ENCODE measurements at places on chromosomes 1 and 21.

DNA sequence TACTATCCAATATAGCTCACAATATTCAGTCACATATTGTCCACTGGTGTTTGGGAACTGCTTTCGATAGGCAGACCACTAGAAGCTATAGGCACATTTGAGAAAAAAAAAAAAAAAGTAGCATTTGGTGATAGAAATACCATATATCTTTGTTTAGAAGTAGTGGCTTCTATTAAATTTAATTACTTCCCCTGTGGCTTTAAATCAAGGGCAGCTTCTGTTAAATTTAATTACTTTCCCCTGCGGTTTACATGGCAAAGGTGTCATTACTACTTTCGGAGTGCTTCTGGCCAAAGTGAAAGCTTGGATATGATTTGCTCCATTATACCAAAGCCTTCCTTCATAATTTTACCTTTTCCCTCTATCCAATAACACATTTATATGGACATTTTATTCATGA lies 229.9 kb downstream of the TTLL7 start:
- no peak for DNase-seq

DNA sequence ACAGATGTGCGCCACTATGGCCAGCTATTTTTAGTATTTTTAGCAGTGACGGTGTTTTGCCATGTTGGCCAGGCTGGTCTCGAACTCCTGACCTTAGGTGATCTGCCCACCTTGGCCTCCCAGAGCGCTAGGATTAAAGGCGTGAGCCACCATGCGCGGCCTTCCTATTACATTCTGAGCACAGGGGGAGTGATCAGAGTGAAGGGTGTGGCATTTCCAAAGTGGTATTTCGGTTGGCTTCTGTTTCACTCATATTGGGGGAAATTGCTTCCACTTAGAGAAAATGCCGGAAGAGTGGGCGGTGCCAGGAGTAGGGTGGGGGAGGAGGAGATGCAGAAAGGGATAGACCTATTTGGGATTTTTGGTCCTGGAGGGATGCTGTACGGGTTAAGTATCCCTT lies 4.3 kb downstream of the PIK3CD start:
- DNase-seq: no peak

DNA sequence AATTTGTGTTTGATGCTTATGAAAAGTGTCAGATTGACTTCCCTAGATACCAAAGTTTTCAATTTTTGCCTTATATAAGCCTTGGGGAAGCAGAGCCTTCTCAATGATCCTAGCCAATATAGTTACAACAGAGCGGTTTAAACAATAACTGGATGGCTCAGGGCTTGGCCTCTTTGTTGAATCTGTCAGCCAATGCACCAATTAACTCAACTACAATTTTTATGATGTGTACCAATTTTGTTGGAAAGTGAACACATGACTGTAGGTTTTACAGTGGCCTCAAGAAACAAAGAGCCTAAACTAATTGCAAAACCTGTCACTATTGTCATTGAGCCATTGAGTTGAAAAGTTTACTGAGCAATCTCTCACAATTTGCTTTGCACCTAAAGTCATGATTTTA lies 71.6 kb upstream of the RGS18 start:
- no peak for DNase-seq

DNA sequence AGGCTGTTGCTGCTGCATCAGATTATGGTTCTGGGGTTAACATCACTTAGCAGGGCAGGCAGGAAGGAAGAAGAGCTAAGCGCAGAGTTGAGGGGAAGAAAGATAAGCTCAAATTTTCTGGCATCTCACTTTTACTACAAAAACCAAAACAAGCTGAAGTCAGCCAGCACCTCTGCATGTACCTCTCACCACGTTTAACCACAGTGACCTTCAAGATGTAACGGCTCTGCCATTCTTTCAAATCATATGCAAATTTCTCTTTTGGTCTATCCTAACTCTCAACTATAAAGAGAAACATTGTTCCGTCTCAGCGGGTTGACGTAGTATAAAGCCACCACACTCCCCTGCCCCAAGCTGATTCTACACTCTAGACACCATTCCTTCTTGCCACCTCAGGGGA lies 154.4 kb downstream of the OMA1 start:
- DNase-seq: no peak

DNA sequence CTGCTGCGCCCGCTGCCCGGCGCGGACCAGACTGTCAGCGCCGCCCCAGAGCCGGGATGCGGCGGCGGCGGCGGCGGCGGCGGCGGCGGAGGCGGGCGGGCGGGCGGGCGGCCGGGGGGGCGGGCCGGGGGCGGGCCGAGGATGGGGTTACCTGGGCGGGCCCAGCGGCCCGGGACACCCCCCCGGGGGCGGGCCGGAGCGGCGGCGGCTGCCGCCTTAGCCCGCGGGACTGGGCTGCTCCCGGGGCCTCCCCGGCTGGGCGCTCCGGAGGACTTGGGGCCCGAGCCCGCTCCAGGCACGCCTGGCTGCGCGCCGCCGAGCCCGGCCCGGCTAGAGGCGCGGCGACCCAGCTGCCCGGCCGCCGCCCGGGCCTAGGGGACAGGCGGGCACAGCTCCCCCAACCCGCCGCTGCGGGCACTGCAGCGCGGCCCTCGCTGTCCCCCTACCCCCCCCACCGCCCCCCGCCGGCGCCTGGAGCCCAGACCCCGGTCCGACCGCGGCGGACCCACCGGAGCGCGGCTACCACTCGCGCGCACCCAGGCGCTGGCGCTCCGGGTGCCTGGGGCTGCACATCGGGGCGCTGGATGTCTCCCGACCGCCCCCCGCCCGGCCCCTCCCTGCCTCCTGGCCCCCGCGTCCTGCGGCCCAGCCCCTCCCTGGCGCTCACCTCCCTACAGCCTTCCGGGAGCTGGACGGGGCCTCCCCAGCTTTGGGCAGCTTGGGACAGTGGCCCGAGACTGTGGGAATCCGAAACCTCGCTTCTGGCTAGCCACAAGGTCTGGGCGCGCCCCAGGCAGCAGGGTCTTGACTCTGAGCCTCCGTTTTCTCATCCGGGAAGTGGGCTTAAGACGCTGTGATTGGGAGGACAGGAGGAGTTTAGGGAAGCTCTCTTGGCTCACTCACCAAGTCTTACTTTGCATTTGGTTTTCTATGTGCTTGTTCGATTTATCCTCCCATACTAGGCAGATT lies at the start of gene WNT4:
WNT4 (minus strand) TSS at position 33 of the 969 bp plus-strand sequence. CDS start 175 bp downstream, outside the sequence.
- peak; percentile 68 for DNase-seq

DNA sequence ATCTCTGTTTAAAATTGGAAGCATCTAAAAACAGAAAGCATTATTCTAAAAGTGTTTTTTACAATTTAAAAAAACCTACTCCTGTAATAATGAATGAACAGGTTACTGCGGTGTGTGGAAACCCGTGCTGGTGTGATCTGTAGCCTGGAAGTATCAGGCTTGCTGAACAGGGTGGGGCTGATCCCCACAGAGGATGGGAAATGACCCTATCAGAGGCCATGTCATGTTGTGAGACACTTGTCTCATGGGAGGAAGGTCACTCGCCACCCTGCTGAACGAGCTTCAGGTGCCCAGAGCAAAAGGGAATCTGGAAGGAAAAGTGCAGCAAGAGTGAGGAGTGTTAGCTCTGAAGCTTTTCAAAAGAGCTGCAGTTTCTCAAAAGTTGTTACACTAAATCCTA lies 320.7 kb downstream of the RRAGC start:
- DNase-seq: no peak
